ENCODE measurements at places on chromosomes 2 and 18.

DNA sequence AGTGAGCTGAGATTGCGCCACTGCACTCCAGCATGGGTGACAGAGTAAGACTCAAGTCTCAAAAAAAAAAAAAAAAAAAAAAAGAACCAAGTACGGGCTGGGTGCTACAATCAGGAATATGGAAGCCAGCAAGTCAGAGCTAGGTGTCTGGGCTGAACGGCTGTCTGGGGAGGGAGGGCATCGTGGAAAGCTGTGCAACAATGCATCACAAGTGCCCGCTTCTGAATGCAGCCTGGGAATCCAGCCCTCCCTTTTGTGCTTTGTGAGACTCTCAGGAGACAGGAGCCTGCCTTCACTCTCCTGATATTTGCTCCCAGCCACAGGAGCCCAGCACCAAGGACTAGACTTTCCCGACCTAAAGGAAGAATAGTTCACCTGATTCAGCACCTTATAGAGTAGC is 124.9 kb upstream of the SMAD2 start:
- no peak for DNase-seq

- DNase-seq, result no peak
Observed at GRCh38 chr2:8151888-8152287, 530.0 kb upstream of the ID2 start.

DNA sequence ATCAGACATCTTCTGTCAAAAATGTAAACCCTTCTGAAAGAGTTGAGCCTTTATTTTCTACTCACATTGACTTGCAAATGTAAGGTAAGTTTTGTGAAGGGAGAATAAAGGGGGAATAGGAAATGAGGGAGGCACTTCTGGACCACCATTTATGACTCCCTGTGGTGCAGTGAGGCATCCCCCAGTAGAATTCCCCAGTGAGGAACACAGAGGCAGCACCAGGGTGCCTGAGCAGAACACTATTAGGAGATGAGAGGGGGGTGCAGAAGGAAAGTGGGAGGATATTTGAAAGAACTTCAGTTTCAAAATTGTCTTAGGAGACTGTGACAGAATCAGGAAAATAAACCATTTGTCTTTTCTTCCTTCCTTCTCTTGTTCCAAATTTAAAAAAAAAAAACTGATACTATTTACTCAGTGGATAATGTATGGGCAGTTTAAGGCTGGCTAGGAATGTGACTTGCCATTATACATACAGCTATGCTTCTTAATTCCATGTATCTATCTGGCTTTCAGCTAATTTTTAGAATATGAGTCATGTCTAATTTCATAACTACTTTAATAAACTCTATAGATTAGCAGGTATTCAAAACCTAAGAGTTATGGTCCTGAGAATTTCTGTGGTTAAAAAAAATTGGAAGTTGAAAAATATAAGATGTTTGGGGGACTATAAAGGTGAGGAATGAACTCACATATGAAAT is 478.1 kb upstream of the CHAC2 start:
- DNase-seq, result no peak

- DNase-seq, result no peak
Observed at GRCh38 chr18:7221424-7222155, 9.3 kb upstream of the LRRC30 start.

- DNase-seq, result no peak
Observed at GRCh38 chr2:239871481-239872435, 153.4 kb downstream of the NDUFA10 start.

- DNase-seq, result no peak
Observed at GRCh38 chr2:3420076-3420768, 40.7 kb downstream of the TRAPPC12 start.

- DNase-seq, result no peak
Observed at GRCh38 chr2:9169349-9170107, 37.1 kb upstream of the ASAP2 start.

DNA sequence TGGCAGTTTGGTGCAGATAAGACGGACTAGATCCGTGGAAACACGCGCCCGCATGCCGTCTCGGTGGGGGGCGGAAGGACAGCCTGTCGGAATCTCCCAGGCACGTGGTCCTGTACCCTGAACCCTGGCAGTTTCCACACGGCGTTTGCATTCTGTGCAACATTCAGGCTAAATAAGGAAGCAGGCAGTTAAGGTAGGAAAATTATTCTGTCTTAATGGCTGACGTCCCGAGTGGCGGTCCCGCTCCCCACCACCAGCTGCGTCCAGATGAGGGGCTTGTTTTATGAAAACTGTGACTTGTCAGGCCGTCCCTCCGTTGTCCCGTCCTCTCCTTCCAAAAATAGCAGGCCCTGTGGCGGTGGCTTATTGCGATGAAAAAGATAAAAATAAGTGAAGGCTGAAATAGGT is 120.2 kb downstream of the NFATC1 start:
- no peak for DNase-seq

DNA sequence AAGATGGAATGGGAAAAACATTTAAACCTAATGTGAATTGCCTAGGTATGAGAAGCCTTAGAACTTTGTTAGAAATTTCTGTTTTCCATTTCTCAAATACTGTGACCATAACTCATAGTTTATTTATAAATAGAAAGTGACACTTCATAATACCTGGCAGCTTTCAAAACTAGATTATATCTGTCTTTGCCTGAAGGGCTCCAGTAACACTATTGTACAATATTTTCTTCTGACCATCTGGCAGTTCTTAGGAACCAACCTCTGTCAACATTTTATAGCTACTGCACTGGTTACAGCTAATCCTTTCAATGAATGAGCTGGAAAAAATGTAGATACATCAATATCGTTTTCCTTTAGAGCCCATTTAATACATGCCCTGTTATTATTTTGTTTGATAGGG is 237.4 kb downstream of the CAMKMT start:
- no peak for DNase-seq

- peak; percentile 79 for DNase-seq
Observed at GRCh38 chr2:218400167-218400929, 680 bp downstream of the CTDSP1 start.

DNA sequence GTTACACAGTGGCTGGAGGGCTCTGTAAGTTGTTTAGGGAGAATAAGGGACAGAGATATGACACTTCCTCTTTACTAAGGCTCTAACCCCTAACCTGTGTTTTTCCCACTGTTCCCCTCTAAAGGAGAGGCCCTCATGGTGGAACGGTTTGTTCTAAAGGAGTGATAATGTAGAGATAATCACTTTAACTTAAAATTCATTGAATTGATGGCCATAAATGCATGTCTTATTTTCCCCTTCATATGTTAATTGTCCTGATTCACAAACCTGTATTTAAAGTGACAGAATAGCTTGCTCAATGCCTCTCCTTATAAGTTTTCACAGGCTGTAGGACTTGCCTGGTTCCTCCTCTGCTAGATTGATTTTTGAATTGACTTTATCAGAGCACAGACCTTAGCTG is at the start of gene SERPINB12:
Gene SERPINB12 (plus strand): TSS at position 301 of the 400 bp plus-strand sequence. CDS start 13,791 bp downstream, outside the sequence.
- no peak for DNase-seq

- DNase-seq, result no peak
Observed at GRCh38 chr2:26519396-26520147, 41.6 kb upstream of the OTOF start.

DNA sequence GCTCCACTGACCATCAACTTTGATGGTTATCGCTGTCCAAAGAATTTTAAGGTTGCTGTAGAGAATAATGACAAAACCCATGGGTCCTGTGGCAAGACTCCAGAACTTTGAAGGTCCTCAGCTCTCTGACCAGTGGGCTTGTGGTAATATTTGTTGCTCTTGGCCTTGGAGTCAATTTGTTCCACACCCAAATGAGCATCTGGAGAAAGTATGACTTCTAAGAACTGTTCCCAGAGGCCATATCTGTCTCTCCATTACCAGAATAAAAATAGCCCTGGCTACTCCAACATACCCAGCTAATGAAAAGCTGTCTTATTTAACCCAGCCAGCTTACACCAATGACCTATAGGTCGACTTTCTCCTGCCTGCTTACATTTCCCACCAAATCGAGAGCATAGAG is 466.4 kb downstream of the MEIS1 start:
- DNase-seq, result no peak

- no peak for DNase-seq
Observed at GRCh38 chr2:127810156-127810618, 784 bp downstream of the WDR33 start.

DNA sequence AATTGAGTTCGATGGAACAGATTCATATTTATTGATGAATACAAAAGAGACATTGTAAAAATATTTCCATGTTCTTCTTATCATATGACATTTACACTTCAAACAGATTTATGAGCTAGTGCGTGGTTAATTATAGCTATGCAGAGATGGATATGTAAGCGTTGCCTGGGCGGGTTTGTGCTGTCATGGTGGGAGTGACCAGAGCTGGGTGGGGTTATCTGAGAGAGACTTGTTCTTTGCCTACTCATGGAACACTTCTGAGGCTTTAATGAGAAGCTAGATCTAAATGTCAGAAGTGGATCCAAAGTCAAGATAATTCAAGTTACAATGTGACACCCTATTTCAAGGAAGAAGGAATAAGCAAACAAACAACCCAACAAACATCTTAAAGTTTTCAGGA is 162.3 kb upstream of the ZEB2 start:
- DNase-seq, result no peak

DNA sequence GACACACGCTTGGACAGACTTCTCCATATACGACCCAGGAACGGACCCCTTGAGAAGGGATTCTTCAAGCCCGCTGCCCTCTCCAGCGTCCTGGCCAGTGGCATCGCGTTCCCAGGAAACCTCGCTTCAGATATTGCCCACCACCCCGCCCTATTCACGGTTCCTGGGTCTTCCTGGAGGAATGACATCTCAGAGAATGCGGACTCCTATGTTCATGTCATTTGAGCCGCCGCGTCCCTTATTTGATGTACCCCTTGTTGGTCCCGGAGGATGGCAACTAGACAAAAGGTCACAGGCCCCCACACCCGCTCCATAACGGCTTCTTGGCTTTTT is 588 bp upstream of the CCDC93 start:
- DNase-seq, result peak; percentile 64

GRCh38 chr2:63539416-63540162 is 48.7 kb downstream of the WDPCP start:
- no peak for DNase-seq

DNA sequence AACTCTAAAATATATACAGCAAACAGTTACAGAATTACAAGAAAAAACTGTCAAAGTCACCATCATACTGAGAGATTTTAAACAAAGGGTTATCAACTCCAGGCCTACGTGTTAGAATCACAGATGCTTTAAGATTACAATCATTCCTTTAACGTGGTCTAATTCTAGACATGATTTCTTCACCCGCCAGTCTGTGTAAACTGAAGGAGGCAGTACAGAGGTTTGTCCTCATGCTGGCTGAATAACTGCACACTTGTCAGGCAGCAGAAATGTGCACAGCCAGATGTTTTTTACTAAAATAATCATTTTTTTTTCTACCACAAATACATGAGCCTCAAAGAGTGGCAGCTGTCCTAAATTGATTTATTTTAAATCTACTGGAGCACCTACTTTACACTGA is 15.5 kb upstream of the NEURL3 start:
- no peak for DNase-seq

- peak; percentile 89 for DNase-seq
Observed at GRCh38 chr2:157875641-157876065, 477 bp downstream of the ACVR1 start.

GRCh38 chr2:238136820-238137537 is 1.5 kb upstream of the KLHL30 start:
- no peak for DNase-seq

GRCh38 chr18:31516437-31516836 is 18.5 kb downstream of the DSG2 start:
- no peak for DNase-seq

GRCh38 chr2:128557831-128558241 is 239.2 kb upstream of the HS6ST1 start:
- no peak for DNase-seq

DNA sequence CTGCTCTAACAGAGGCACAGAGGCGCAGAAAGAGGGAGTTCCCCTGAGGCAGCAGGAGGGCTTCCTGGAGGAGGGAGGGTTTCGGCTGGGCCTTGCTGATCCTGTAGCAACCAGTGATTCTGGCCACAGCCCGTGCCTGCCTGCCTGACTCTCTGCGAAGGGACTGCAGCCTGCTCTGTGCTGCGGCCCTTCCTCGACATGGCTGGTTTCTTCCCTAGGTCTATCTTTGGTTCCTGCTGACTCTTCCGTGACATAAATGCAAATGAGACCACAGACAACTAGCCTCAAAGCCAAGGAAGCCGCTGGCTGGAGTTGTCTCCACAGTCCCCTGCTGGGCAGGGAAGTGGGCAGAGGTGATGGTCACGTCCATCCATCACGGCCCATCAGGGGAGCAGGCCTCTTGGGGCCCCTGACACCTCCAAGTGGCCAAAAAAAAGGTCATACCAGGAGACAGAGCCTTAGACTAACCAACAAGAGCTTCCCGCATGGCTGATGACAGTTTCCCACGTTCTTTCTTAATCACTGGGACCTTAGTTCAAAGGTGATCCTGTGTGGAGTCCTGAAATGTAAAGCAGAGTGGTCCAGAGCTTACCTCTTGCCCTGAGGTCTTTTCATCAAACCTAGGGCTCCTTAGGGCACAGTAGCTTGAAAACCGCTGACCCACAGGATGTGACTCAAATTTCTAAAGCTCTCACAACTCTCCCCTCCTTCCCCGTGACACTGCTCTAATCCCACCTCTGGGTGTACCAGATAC is 55.3 kb downstream of the HS1BP3 start:
- peak; percentile 45 for DNase-seq

- peak; percentile 69 for DNase-seq
Observed at GRCh38 chr2:143284087-143284675, 155.0 kb downstream of the ARHGAP15 start.

- DNase-seq, result no peak
Observed at GRCh38 chr2:17583166-17583565, 42.7 kb downstream of the VSNL1 start.

DNA sequence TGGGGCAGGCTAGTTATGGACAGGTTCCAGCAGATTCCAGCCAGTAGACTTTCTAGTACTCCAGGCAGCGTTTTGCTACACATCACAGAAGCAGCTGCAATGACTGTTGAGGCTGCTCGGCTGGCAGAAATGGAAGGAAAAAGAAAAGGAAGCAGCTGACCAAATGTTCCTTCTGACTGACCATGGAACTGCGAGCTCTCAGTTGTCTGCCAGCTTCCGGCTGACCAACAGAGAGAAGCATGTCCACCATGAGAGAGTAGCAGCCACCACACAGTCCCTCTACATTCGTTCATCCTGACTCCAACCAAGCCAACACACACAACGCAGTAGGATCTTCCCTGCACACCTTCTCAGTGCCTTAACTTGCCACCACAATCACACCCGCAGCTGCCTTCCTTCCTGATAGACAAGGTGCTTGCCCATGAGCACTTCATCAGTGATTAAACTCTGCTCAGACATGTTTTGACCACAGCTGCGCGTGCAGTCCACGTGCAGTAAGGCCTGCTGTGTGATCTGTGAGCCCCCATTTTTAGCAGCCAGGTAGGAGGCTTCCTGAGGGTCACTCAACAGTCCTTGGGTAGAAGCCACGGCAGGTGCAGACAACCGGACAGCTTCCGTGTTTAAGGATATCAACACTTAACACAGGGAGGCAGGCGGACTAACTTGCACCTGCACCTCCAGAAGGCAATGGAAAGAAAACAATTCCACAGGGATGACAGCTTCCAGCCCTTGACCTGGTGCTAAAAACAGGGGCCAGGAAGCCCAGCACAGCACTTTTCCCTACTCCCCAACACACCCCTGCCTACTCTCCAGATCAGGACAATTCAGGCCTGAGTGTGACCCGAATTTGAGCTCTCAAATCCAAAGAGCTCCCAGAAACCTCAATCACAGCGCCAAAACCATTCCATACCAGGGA is 996 bp downstream of the TGFBRAP1 start:
- DNase-seq, result peak; percentile 65

Data from activated effector memory CD4-positive, alpha-beta T cell treated with anti-CD3 and anti-CD28 coated beads, Interleukin-2, amount 50 U/mL, for 16 hours (primary cell).